Stimulated activated CD8-positive, alpha-beta memory T cell treated with anti-CD3 and anti-CD28 coated beads, Interleukin-15, amount 100 ng/mL, for 24 hours (primary cell): ENCODE measurements at places on chromosomes 2 and 18.

GRCh38 chr2:121469356-121469755 lies 61.3 kb upstream of the RNU4ATAC start:
- no peak for DNase-seq

DNA sequence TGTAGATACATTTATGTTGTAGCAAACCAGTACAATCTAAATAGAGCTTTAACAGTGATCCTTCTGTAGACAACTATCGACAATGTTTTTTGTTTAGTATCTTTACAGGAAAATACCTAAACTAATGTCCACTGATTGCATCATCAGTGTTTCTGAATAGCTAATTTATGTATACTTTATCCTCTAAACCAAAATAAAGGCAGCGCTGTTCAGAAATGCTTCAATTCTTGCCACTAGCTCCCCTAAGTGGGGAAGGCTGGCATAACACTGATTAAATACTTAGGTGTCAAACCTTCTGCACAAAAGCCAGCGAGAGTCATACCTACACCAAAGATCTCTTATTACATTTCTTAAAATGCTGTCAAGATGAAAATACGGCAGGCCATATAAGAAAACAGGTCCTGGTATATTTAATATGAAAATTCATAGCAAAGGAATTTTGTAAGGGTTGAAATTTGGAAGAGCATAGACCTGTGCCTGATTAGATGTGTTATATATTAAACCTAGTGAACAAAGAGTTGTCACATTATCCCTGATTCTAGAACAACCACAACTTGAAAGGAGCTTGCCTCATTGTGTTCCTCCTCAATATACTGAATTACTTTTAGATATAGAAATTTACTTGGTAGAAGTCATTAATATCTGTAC lies 1693.4 kb upstream of the SLC39A10 start:
- no peak for DNase-seq

DNA sequence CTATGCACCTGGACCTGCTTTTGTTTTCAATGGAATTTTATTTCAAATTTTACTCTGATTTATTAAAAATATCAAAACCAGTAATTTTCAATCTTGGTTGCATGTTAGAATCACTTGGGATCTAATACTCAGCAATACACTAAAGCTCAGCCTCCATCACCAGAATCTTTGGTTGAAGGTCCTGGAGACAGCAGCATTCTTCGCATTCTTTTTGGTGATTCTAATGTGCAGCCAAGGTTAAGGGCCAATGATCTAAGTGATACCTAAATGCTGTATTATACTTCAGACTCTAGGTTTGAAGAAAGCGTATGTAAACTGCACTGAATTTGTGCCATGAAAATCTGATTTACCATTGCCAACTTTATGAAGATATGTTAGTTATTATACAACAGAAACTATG lies 493.1 kb downstream of the XIRP2 start:
- DNase-seq, result no peak

DNA sequence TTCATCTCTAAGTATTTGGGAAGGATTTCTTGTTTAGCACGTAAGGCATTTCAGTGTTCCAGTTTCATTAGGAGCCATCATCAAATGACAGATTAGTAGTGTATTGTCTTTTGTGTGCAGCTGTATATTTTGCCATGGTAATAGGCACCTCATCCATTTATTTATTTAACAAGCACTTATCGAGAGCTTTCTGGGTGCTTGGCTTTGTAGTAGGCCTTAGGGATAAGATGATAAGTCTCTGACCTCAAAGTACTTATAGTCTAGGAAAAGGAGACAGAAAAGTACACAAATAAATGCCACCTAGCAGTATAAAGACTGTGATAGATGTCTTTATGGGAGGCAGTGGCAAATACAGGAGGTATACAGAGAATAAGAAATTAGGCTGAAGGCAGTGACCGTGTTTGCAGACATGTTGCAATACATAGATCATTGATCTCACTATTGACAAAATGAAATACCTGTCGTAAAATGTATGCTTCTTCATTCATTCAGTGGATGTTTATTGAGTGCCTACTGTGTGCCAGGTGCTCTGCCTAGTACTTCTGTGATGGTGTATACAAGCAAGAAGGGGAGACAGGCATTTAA lies 265.9 kb downstream of the SETBP1 start:
- no peak for DNase-seq

DNA sequence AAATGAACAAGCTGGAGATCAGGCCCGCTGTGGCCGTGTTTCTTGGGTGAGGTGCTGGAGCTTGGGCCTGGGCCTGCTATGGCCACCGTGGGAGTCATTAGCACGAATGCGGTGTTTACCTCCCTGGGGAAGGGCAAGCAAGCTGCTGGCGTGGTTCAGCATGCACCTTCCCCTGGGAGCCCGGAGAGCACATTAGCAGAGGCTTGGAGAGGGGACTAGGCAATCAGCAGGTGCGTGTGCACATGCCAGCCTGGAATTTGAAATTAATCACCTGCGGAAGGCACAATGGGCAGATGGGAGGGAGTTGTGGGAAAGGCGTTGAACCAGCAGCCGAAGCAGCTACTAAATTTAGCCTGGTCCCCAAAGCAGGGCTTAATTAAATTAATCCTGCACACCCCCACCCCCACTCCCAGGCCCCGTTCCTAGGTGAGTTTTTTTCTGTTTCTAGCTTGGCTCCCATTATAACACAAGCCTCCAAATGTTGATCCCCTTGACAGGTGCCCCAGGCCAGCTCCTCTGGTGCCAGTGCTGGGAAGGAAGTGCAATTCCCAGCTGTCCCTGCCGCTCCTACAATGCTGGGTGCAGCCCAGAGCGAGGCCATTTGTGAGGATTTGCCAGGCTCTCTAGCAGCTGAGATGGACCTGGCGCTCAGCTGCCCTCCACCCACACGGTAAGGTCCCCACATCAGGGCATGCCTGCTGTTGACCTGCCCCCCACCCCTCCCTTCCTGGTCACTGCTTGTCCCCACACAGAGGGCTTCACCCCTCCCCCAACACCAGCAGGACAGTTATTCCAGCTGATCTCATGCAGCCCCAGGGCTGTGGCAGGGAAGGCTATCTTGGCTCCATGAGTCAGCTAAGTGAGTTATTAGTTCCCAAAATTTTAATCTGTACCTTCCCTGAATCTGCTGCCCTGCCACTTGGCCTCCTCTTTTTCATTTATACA lies 115.0 kb downstream of the ZBTB7C start:
- no peak for DNase-seq

DNA sequence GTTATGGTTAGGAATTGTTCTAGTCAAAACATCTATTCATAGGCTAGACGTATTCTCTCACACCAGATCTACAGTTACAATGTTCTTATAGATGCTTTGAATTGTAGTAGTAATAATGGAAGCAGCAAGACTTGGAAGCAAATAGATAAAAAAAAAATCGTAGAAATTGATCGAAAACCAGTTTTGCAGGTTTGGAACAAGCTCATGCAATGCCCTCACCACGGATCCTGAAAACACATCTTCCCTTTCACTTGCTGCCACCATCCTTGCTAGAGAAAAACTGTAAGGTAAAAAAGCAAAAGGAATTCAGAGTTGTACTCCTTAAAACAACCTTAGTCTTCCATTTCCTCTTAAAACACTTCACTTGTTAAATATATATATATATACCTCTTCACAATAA lies 4.4 kb downstream of the SULT1C4 start:
- no peak for DNase-seq
